ENCODE measurements at places on chromosomes 12 and 14.

- no peak for DNase-seq
These were observed 199.5 kb upstream of the PLEKHG7 start for GRCh38 chr12:92503029-92503931.

- DNase-seq, result no peak
These were observed 27.3 kb upstream of the STRAP start for GRCh38 chr12:15854916-15855315.

DNA sequence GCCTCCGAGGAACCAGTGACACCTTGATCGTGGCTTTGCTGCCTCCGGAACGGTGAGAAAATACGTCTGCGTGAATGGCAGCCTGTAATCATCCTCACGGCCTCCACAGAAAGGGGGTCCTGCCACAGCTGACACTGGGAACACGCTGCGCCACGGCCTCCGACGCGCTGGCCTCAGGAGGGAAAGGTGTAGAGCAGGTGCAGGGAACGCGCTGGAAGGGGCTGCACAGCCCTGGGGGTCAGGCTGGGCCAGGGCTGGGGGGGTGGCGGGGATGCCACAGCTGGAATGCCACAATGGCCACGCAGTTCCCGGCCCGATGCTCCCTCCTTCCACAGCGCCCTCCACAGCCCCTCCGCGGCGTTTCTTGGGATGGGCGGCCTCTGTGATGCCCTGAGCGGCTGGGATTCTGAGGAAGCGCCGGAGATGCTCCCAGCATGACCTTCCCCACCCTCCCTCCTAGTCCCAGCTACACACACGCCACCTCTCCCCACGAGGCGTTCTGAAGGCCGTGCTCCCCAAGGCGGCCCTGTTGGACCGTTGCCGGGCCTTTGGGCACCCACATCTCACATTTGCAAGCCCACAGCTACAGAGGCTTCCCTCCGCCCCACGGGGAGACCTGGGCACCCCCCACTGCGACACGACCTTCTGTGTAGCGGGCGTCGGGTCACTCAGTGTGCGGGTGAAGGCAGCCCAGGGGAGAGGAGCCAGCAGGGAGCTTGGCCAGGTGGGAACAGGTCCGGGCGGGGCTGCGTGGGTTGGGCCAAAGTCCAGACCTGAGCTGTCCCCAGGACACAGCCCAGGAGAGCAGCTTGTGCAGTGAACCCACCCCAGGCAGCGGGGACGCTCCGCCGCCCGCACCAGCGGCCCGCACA is 31.8 kb upstream of the GALNT9 start:
- no peak for DNase-seq

GRCh38 chr14:104184506-104184905 is 46.1 kb downstream of the KIF26A start:
- no peak for DNase-seq

- no peak for DNase-seq
These were observed 40.9 kb downstream of the ATL1 start for GRCh38 chr14:50600849-50601248.

GRCh38 chr14:71498212-71498611 is 434.0 kb upstream of the RGS6 start:
- DNase-seq, result no peak

- no peak for DNase-seq
These were observed 85.0 kb downstream of the LGR5 start for GRCh38 chr12:71524626-71525025.

GRCh38 chr12:25194214-25194613 is 746 bp downstream of the DNAI7 start:
- no peak for DNase-seq

DNA sequence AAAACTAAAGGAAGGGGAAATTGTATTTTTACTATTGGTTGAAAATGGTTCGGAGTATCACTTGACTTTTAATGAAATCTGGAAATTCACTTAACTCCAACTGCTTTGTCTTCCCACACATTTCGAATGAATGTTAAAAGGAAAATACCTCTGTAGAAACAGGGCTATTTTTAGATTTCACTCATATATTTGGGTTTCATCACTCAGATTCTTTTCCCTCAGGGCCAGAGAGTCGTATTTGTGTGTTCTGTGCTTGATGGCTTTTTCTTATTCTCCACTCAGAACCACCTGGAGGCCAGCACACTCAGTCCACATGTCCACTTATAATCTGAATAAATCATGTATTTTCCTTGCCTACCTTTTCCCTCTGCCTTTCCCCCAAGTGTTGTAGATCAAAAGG is 40.0 kb downstream of the DAAM1 start:
- DNase-seq, result no peak

GRCh38 chr12:5582018-5582417 is 150.1 kb downstream of the NTF3 start:
- DNase-seq, result no peak

- DNase-seq, result no peak
These were observed 18.6 kb upstream of the EIF5 start for GRCh38 chr14:103315351-103315911.

GRCh38 chr12:33575346-33575745 is 135.7 kb upstream of the SYT10 start:
- DNase-seq, result no peak

GRCh38 chr12:51910168-51910567 is 2.9 kb downstream of the ACVRL1 start:
- no peak for DNase-seq

DNA sequence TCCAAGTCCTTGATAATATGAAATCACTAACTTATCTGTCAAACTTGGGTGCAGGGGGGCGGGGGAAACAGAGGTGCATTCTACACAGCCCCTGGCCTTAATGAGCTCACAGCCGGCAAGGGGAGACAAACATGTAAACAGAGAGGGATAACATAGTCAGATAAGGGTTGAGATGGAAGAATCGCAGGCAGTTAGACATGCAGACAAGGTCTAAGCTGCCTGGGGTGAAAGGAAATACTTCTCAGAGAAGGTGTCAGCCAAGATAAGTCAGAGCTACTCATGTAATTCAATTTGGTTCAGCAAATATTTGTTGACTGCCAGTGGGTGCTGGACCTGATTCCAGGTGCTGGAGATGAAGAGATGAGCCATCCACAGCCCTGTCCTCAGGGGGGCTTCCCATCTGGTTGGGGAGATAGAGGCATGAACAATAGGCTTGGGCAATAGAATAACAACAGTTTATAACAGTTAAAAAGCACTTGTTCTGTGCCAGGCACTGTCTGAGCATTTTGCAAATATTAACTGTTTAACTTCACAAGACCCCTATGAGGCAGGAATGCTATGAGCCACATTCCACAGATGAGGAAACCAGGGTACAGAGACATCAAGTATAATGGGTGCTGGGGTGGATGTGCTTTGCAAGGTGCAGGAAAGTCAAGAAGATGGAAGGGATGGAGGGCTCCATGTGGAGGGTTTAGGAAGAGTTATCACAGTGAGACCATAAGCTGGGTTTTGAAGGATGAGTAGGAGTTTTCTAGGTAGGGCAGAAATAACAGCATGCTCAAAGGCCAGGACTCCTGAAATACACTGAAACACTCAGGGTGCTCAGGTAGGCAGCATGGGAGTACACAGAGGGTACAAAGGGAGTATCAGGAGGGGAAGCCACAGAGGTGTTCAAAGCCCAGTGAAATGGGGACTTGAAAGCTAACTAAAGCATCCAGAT is 79.0 kb downstream of the WSCD2 start:
- DNase-seq, result no peak
